Transverse colon (tissue), 4 donors: ENCODE measurements at places on chromosomes 3 and 15. TPM values are rescaled to one million over a fixed set of nuclear protein-coding genes. Genes with fewer than 3 reads are reported as not detected.

The CPN2 gene
- total RNA-seq: 0.14 TPM

The GAP43 gene
- total RNA-seq: not detected

DNA sequence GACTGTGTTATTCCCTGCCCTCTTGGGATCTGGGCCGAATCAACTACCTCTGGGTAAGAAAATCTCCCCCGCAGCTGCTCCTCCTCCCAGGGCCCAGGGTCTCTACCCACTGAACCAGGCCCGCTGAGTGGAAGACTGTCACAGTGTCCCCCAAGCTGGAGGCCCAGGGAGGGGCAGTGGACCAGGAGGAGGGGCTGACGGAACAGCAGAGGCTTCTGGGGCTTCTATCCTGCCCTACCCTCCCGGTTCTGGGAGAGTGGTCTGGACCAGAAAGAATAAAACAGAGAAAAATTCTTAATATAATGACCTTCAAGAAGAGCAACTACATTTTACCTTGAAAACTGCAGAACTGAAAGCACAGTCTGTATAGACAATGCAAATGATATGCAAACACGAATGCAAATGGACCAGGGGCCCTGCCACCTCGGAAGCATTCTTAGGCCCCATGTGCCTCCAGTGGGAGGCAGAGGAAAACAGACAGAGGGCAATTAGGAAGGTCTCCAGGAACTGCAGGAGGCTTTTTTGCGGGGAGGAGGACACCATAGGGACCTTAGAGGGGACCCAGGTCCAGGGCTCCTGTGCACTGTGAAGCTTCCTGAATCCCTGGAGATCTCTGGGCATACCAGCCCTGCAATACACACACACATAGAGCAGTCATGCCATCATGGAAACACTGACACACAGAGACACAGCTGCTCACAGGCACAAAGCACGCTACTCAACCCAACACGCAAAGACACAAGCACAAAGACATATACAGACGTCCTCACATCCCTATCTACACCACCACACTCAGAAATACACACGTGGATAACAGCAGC, 12.3 kb downstream of the MEGF11 start:
- no peak for DNase-seq

The MESP2 gene
- not detected for total RNA-seq

GRCh38 chr3:172717493-172718088, 6.7 kb upstream of the NCEH1 start:
- DNase-seq: no peak

DNA sequence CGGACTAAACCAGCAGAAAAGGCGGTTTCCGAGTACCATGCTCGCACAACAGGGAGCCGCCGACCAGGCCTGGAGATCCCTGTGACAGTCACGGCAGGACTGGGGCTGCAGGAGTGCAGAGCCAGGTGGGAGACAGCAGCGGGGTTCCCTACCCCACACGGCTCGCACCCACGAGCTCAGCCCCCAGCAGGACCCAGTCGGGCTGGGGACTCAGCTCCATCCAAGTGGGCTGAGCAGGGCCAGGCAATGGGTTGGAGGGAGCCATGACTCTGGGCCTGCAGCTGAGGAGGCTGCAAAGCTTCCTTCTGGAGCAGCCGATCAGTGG, 15.8 kb downstream of the XXYLT1 start:
- DNase-seq: no peak
